ENCODE measurements at places on chromosomes 1 and 21.

GRCh38 chr1:156618853-156619581 lies at the start of gene HAPLN2:
TSS of gene HAPLN2 (plus strand) at chr1:156619415. CDS start at chr1:156623491, 4,076 bp downstream.
- no peak for DNase-seq

DNA sequence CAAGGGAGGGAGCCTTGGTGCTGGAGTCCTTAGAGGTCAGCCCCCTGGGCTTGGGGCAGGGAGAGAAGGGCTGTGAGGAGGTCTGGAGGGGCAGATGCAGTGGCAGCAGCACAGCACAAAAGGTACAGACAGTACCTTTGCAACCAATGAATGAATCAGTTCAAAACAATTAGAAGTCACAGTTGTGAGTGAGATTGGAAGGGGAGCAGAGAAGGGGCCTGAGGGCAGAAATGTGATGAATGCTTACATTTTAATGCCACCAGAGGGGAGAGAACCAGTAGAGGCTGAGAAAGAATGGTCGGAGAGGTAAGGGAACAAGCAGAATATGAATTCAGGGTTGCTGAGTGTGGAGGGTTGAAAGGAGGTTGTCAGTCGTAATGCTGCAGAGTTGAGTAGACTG lies 24.2 kb downstream of the CAMTA1 start:
- DNase-seq = no peak

- DNase-seq = no peak
Observed at GRCh38 chr1:91440847-91441246, 36.2 kb upstream of the HFM1 start.

DNA sequence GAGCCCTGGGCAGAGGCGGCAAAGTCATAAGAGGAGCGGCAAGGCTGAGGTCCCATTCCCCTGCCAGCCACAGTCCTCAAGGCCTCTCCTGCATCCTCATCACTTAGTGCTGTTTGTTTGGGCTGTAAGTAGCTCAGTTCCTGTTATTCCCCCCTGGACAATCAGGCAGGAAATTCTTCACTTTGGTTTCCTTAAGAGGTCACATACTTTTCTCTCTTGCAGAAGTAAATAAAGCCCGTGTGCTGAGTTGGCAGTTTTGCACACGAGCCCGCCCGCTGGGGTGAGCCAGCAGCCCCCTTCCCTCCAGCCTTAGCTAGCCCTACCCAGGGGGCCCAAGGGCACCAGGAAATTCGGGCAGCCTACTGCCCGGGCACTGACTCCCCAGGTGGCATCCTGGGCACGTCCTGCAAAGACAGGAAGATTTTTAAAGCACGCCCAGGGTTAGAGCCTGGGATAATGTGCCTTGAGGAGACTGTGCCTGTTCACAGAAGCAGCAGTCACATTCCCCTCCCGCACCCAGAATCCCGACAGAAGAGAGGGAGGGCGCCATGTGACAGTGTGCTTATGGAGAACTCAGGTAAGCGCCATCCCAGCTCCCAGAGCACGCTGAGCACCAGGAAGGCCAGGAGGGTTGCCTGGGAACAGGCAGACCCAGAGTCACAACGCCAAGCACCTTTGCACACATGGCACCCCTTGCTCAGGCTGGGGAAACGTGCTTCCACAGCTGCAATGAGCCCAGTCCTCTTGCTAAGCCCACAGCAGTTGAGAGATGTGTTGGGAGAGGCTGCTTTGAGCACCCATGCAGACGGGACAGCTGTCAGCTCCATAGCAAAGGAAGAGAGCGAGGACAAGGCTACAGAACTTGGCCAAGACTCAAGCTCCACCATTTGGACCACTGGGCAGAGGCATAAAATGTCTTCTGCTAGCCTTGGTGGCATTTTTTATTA lies 144.5 kb upstream of the TMEM51 start:
- DNase-seq = no peak

- DNase-seq = no peak
Observed at GRCh38 chr1:77984629-77985028, 5.8 kb upstream of the FUBP1 start.

GRCh38 chr1:153141377-153141776 lies 9.3 kb downstream of the SPRR2G start:
- DNase-seq = no peak

Measured in cerebellar nuclear complex (tissue), 1 donor.